ENCODE measurements at places on chromosomes 12 and 14. TPM values are rescaled to one million over a fixed set of nuclear protein-coding genes. Genes with fewer than 3 reads are reported as not detected.

The MBIP gene
- 27.8 TPM for total RNA-seq

The TCL1A gene
- not detected for total RNA-seq

The FRMD6 gene
- total RNA-seq: 2.1 TPM

The PIP4P1 gene
- 28.0 TPM for total RNA-seq

The FOXN4 gene
- not detected for total RNA-seq

The GZMH gene
- 156 TPM for total RNA-seq

The RNASE3 gene
- total RNA-seq: not detected

The ARHGDIB gene
- 515 TPM for total RNA-seq

The KCNA5 gene
- total RNA-seq: not detected

The GRIP1 gene
- total RNA-seq: 3.5 TPM

The HOXC4 gene
- total RNA-seq: 1.0 TPM

The PZP gene
- total RNA-seq: not detected

The CCDC175 gene
- total RNA-seq: not detected

The TMEM52B gene
- total RNA-seq: not detected

The GPRC5D gene
- total RNA-seq: not detected

The LIN7A gene
- total RNA-seq: not detected

The RHOF gene
- total RNA-seq: 110 TPM

The AQP2 gene
- not detected for total RNA-seq

The LRP1-AS gene
- total RNA-seq: not detected

The GIT2 gene
- total RNA-seq: 48.3 TPM

All from activated CD8-positive, alpha-beta memory T cell treated with anti-CD3 and anti-CD28 coated beads for 36 hours (primary cell).